ENCODE measurements at places on chromosomes 2 and 18.

GRCh38 chr2:179020156-179020750, 29.7 kb downstream of the CCDC141 start:
- DNase-seq = no peak

- no peak for DNase-seq
Measured at GRCh38 chr2:165573534-165574461, 104.3 kb downstream of the CSRNP3 start.

GRCh38 chr2:234377761-234378391, 119.0 kb downstream of the ARL4C start:
- DNase-seq = peak; percentile 80

- DNase-seq = no peak
Measured at GRCh38 chr18:25306671-25307070, 45.3 kb downstream of the ZNF521 start.

DNA sequence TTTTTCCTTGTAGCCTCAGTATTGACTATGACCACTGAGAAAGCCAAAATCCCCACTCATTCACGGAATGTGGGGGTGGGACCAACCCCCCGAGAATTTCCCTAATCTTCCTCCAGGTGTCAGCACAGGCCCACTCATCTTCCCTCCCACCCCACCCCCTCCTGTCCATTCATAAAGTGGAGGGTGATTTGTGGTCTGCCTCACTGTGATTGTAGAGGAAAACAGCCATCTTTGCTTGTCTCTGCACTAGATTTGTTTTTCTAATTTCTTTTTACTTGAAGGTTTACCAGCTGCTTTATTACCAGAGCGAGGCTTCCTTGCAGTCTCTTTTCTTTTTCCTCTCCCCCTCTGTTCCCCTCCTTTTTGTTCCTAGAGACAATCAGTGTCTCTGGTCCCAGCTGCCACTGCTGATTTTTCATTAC, 171.8 kb downstream of the ICOS start:
- peak; percentile 3 for DNase-seq
